ENCODE measurements at places on chromosomes 4 and X. TPM values are rescaled to one million over a fixed set of nuclear protein-coding genes. Genes with fewer than 3 reads are reported as not detected.

HMX1 gene
- total RNA-seq = 2.6 TPM

- peak; percentile 83 for DNase-seq
- no peaks in the 10 kb centered on the region for H3K36me3 ChIP-seq
- no peaks in the 10 kb centered on the region for H3K27me3 ChIP-seq
- H3K4me3 ChIP-seq = peak within 1 kb of the TSS; percentile 41
Observed at GRCh38 chrX:107825698-107826237, at the start of gene MID2. Gene MID2, plus strand, starts transcription at chrX:107825866. Its CDS starts 561 bp downstream, at chrX:107826427.

SAGE1 gene
- not detected for total RNA-seq

- no peaks in the 10 kb centered on the region for H3K27me3 ChIP-seq
- no peak overlapping the region for H3K4me3 ChIP-seq
- no peaks in the 10 kb centered on the region for H3K36me3 ChIP-seq
- peaks cover 17% of the 10 kb centered on the region for H3K4me1 ChIP-seq
Observed at GRCh38 chr4:143353797-143354196, 17.1 kb downstream of the GAB1 start.

DNA sequence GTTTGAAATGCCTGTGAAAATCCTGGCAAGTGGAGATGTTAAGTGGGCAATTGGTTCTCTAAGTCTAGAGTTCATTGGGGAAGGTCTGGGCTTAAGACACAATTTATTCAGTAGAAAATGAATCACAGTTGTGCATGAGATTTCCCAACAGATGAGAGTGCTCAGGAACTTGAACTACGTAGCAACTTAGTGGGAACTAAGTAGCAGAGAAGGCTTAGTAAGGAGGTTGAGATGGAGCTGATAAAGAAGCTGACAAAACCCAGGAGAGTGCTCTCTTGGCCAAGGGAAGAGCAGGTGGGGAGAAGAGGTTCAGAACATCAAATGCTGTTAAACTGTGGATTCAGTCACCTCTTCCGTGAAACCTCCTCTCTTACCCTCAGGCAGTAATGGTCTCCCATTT is 33.0 kb downstream of the AFF1 start:
- peaks cover 43% of the 10 kb centered on the region for H3K4me1 ChIP-seq
- no peak overlapping the region for H3K4me3 ChIP-seq
- H3K27me3 ChIP-seq = no peaks in the 10 kb centered on the region
- no peak for DNase-seq
- H3K27ac ChIP-seq = no peak overlapping the region

All from thyroid gland (tissue), 4 donors.